Foreskin keratinocyte (primary cell): ENCODE measurements at places on chromosomes 16 and 17. TPM values are rescaled to one million over a fixed set of nuclear protein-coding genes. Genes with fewer than 3 reads are reported as not detected.

The WNT3 gene
- 1.2 and 1.3 TPM in 2 replicates for total RNA-seq

The TSPAN10 gene
- total RNA-seq: 0.67 and 0.71 TPM in 2 replicates

The HSD11B2 gene
- total RNA-seq: 0.78 and 1.1 TPM in 2 replicates

The TOM1L2 gene
- total RNA-seq: 28.2 and 32.3 TPM in 2 replicates

The CACNG3 gene
- total RNA-seq: not detected in 2 replicates

The CES1 gene
- 0.10 TPM in 1 of 2 replicates, not detected in the other for total RNA-seq

The KRT20 gene
- not detected in 2 replicates for total RNA-seq

The PRCD gene
- 0.63 and 0.88 TPM in 2 replicates for total RNA-seq

The KRT12 gene
- not detected in 2 replicates for total RNA-seq

The MYADML2 gene
- total RNA-seq: not detected in 2 replicates

The TRPV3 gene
- 7.7 and 14.8 TPM in 2 replicates for total RNA-seq

The DOC2B gene
- not detected in 2 replicates for total RNA-seq

The CACNG1 gene
- total RNA-seq: not detected in 2 replicates

The PIRT gene
- not detected in 2 replicates for total RNA-seq

The SP6 gene
- 4.2 and 5.1 TPM in 2 replicates for total RNA-seq

The PSMC3IP gene
- 14.8 and 20.6 TPM in 2 replicates for total RNA-seq

The SLC4A1 gene
- total RNA-seq: not detected in 2 replicates
